ENCODE measurements at places on chromosomes 16 and 17.

DNA sequence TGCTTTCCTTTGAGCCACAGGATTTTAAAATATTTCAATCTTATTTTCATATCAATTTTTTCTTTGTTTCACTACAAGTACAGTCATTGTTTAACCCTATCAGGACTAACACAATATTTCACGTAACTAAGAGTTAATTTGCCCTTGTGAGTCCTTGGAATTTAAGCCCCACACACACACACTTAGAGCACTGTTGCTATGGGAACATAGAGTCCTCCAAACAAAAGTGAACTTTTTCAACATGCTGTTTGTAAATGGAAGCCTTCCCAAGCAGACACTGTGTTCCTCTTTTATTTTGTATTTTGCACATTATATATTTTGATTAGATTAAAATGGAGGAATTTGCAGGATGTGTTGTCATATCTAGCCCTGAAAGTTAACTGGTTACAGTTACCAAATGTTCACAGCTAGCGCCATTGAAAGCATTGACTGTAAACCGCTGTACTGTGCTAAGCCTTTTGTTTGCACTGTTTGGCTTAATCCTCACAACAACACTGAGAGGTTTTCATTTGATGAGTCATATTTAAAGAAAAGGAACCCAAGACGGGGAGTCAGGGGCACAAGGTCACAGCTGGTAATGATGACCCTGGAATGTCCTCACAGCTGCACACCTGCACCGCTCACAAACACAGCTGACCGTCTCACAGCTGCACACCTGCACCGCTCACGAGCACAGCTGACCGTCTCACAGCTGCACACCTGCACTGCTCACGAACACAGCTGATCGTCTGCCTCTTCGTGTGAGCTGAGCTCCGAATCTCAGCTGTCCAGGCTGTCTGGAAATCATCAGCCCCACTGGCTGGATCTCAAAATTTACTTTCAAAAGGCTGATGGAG is 6.3 kb downstream of the HSBP1 start:
- no peak for DNase-seq

DNA sequence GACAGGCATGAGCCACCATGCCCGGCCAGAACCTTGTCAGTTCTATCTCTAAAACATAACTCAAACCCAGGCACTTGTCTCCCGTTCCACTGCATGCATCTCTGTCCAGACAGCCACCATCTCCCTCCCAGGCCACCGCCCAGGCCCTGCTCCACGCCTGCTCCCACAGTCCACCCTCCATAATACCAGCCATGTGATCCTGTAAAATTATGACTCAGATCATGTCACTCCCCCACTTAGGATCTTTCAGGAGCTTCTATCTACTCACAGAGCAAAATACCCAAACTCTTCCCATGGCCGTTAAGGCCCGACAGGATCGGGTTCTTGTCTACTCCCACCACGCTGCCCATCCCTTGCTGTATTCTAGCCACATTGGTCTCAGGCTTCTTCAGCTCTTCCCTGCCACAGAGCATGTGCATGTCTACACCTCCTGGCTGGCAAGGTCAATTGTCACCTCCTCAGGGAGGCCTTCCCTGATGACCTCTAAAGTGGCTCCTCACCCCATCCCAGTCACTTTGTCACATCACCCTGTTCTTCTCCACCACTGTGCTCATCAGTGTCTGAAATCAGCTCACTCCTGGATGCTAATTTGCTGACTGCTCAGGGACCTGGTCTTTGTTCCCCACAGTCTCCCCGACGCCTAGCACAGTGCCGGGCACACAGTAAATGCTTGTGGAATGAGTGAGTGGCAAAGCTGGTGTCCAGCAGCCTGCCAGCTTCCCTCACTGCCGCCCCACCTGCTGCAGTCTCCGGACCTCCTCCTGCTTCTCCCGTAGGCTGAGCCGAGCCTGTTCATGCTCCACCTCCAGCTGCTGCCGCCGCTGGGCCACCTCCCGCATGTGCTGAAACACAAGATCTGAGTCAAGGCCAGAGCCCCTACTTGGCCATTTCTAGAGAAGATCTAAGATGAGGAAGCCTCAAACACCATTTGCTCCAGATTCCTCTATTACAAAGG is 6.7 kb downstream of the TSPOAP1 start:
- no peak for DNase-seq

- DNase-seq = no peak
These were observed 69.3 kb downstream of the STXBP4 start for GRCh38 chr17:55037828-55038227.

GRCh38 chr16:20901436-20902112 is 1.0 kb downstream of the LYRM1 start:
- no peak for DNase-seq

- no peak for DNase-seq
These were observed 1.1 kb downstream of the MC1R start for GRCh38 chr16:89919535-89920406.

DNA sequence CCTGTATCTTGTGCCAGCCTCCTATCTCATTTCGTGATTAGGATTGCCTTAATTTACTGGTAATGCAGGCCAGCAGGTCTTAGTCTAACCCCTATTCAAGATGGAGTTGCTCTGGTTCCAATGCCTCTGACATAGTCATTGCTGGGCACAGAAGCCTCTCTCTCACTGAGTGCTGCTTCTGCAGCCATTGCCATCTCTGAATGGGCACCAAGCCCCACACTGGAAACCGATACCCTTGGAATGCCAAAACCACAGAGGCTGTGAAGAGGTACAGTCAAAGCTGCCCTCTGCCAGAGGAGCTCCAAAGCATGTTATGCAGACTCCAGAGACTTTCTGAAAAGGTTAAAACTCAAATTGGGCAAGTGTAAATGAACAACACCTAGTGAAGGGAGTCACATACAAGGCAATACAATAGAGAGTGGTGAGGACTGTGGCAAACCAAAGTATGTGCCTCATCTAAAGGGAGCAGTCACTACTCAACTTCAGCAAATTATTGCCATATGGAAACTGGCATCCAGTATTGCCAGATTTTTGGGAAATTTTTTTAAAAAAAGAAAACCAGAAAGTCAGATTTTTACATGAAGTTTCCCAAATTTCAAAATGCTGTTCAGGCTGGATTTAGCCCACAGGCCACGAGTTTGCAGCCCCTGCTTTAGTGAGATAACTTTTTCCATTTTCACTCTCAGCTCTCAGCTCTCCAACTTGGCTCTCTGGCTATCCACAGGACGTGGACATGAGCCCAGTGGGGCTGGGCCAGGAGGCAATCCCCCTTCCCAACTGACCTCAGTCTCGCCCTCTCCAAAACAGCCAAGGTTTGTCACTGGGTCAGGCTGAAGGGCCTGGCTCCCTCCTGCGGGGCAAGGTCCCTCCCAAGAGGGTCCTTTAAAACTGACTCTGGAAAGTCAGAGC is 2.1 kb upstream of the MMP2 start:
- no peak for DNase-seq

All from thoracic aorta (tissue), 2 donors.